ENCODE measurements at places on chromosomes 6 and 20. TPM values are rescaled to one million over a fixed set of nuclear protein-coding genes. Genes with fewer than 3 reads are reported as not detected.

DNA sequence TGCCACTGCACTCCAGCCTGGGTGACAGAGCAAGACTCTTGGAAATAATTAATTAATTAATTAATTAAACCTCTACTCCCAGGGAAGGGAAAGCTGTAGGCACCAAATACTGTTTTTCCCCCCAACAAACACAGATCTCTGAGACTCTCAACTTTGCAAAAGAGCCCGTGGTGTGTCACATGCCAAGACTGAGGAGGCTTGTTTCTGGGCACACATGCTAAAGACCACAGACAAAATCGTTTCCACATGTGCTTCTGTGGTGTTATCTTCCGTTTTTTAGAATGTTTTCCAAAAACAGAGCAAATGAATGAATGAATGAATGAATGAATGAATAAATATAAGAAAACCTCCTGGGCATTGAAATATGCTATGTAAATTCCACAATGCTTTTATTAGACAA is 55.6 kb upstream of the ATXN1 start:
- no peaks in the 10 kb centered on the region for H3K36me3 ChIP-seq
- DNase-seq = no peak
- H3K27ac ChIP-seq = no peak overlapping the region
- H3K4me1 ChIP-seq = peaks cover 33% of the 10 kb centered on the region

GRCh38 chr20:38278763-38279162 is 18.2 kb upstream of the KIAA1755 start:
- no peaks in the 10 kb centered on the region for H3K36me3 ChIP-seq
- no peaks in the 10 kb centered on the region for H3K4me1 ChIP-seq
- H3K27ac ChIP-seq = no peak overlapping the region
- H3K4me3 ChIP-seq = no peak overlapping the region
- no peaks in the 10 kb centered on the region for H3K27me3 ChIP-seq
- no peak for DNase-seq

GRCh38 chr6:80541886-80542285 is 435.4 kb downstream of the BCKDHB start:
- H3K4me3 ChIP-seq = no peak overlapping the region
- DNase-seq = no peak
- no peak overlapping the region for H3K27ac ChIP-seq
- no peaks in the 10 kb centered on the region for H3K27me3 ChIP-seq
- H3K4me1 ChIP-seq = no peaks in the 10 kb centered on the region

DNA sequence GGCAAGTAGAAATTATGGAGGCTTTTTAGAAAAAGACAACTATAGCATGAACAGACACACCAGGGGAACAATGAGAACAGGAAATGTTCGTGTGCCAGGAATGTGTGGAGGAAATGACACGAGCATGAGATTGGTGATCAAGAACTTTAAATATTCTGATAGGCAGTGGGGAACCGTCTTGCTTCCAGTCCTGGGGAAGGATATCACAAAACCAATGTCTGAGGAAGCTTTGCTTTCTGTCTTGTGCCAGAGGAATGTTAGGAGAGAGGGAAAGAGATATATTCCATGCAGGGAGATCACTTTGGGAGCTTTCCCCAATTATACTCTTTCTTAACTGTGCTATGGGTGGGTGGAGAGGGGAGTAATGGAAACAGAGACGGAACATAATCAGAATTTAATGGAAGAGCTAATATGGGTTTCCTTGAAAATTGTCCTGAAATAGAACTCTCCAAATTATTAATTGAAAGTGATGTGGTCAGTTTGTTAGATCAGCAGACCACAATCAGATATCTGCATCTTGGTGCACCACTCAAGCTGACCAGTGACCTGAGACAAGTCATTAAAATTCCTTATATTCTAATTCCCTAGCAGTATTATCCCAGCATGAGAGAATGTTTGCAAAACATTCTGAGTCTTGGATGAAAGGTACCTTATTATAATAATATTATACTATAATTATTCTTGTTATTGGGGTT is 178.2 kb downstream of the SOX4 start:
- no peaks in the 10 kb centered on the region for H3K27me3 ChIP-seq
- H3K27ac ChIP-seq = no peak overlapping the region
- no peak for DNase-seq

DNA sequence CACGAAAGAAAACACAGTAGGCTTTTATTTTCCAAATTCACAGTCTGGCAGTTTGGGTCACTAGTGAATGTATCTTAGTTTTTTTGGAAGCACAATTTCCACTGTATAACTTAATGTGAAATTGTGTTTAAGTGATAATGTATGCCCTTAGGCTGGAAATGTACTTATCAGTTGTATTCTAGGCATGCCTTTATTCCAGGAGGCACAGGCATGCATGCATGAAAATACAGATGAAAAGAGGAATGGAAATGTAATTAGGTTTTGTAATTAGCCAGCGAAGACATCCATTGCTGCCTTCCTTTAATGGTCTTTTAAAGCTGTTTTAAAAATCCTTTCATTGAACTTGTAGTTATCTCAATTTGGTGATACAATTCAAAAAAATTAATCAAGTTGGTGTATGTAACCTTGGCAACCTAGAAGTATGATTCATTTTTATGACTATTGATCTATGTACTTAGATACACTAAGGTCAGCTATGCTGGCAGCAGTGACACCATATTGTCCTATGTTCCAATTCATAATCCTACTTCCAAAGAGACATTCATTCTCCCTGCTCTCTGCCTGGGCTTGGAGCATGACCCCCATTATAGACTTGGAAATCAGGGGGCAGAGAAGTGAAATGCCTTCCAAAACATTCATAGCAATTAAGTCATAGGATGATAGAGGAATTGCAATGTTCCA is 73.1 kb downstream of the SNAP25 start:
- H3K4me1 ChIP-seq = no peaks in the 10 kb centered on the region
- no peak for DNase-seq
- H3K4me3 ChIP-seq = no peak overlapping the region
- no peaks in the 10 kb centered on the region for H3K27me3 ChIP-seq
- no peak overlapping the region for H3K27ac ChIP-seq
- H3K36me3 ChIP-seq = no peaks in the 10 kb centered on the region

GRCh38 chr6:29850011-29850553 is 22.5 kb downstream of the HLA-G start:
- no peak for DNase-seq
- no peak overlapping the region for H3K27ac ChIP-seq
- H3K36me3 ChIP-seq = no peaks in the 10 kb centered on the region
- H3K4me1 ChIP-seq = no peaks in the 10 kb centered on the region
- H3K4me3 ChIP-seq = no peak overlapping the region

DNA sequence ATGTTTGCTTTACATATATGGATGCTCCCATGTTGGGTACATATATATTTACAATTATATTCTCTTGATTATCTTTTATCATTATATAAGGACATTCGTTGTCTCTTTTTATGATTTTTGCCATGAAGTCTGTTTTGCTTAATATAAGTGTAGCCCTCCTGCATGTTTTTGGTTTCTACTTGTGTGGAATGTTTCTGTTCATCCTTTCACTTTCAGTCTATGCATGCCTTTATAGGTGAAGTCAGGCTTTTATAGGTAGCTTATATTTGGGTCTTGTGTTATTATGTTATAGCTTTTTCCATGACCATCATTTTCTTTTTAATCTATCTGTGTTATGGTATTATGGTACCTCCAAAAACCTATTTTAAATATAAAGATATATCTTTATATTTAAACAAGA is 612.5 kb upstream of the HS3ST5 start:
- no peak overlapping the region for H3K4me3 ChIP-seq
- H3K27ac ChIP-seq = no peak overlapping the region
- H3K36me3 ChIP-seq = no peaks in the 10 kb centered on the region
- no peak for DNase-seq
- no peaks in the 10 kb centered on the region for H3K4me1 ChIP-seq

Gene FAM209B
- not detected for total RNA-seq

Gene FOXA2
- total RNA-seq = 10.6 TPM

Gene BLCAP
- 46.4 TPM for total RNA-seq

Gene SRC
- 7.1 TPM for total RNA-seq

Data from liver (tissue), 10 donors.